ENCODE measurements at places on chromosomes 16 and 17.

DNA sequence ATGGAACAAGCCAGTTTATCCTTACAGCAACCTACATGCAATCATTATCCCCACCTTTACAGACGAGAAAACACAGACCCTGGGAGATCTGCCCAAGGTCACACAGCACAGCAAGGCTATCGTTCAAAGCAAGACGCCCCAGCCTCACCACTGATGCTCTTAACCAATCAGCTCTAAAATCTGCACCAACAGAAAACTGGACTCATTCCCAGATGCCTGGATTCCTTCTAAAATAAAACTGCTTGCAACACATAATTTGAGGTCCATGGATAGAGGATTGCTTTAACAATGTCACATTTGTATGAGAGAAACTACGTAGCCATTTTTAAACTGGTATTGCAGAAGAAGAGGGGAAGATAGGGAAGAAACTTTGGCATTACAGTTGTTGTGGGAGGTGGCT lies 6.8 kb downstream of the COTL1 start:
- H3K27ac ChIP-seq: peak overlapping the region; percentile 92
- H3K4me3 ChIP-seq: no peak overlapping the region
- peaks cover 93% of the 10 kb centered on the region for H3K36me3 ChIP-seq

GRCh38 chr17:62017912-62018311 lies 47.2 kb downstream of the MED13 start:
- no peaks in the 10 kb centered on the region for H3K27me3 ChIP-seq
- no peak overlapping the region for H3K27ac ChIP-seq
- H3K4me1 ChIP-seq: no peaks in the 10 kb centered on the region

- no peak overlapping the region for H3K4me3 ChIP-seq
- H3K27me3 ChIP-seq: no peaks in the 10 kb centered on the region
- no peak overlapping the region for H3K27ac ChIP-seq
- H3K36me3 ChIP-seq: peaks cover 7% of the 10 kb centered on the region
- H3K4me1 ChIP-seq: no peaks in the 10 kb centered on the region
- DNase-seq: no peak
These were observed 24.8 kb upstream of the ERN1 start for GRCh38 chr17:64154717-64155116.

DNA sequence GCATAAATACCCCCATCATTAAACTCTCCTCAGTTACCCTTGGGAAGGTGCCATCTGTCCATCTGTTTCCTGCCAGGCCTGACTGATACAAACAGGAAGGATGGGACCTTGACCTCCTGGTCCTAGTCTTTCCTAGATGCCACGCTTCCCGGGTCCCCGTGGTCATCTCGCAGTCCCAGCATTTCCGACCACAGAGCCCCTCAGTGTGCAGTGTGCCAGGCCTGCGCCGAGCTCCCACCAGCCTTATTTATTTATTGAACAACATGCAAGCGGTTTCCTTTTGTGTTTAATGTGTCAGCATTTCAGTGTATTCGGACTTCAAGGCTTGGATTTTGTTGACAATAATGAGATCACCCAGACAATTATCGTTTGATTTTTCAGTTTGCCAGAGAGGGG lies 45.6 kb upstream of the NKD1 start:
- no peak overlapping the region for H3K27ac ChIP-seq
- H3K36me3 ChIP-seq: no peaks in the 10 kb centered on the region
- DNase-seq: no peak
- no peaks in the 10 kb centered on the region for H3K4me1 ChIP-seq
- no peaks in the 10 kb centered on the region for H3K27me3 ChIP-seq
- H3K4me3 ChIP-seq: no peak overlapping the region

GRCh38 chr17:55532670-55533069 lies 21.4 kb upstream of the SMIM36 start:
- H3K27ac ChIP-seq: no peak overlapping the region
- H3K36me3 ChIP-seq: no peaks in the 10 kb centered on the region
- DNase-seq: no peak
- no peaks in the 10 kb centered on the region for H3K4me1 ChIP-seq
- H3K27me3 ChIP-seq: peaks cover 19% of the 10 kb centered on the region

GRCh38 chr16:49484451-49484849 lies 110.8 kb downstream of the C16orf78 start:
- DNase-seq: no peak
- H3K36me3 ChIP-seq: no peaks in the 10 kb centered on the region
- peaks cover 12% of the 10 kb centered on the region for H3K27me3 ChIP-seq
- H3K27ac ChIP-seq: no peak overlapping the region
- H3K4me1 ChIP-seq: no peaks in the 10 kb centered on the region
